ENCODE measurements at places on chromosomes 4 and X.

DNA sequence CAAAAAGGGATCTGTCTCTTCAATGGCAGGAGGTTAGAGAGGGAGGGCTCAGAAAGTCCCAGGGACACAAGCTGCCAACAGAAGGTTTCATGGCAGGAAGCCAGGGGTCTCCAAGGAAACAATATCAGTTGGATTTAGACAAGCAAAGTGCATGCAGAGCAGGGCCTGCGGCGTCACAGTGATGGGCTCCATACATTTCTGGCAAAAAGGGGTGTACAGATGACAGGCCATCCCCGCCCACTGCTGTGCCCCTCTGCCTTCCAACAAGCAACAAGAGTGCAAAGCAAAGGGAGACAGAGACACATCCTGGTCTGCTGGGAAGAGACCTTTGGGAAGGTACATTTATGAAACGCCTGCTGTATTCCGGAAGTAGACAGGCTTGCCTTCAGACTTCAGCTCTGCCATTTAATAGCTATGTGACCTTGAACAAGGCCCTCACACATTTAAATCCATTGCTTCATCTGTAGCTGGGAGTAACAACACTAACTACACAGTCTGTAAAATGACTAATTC lies 121.2 kb downstream of the AFAP1 start:
- DNase-seq, result no peak

GRCh38 chr4:73822812-73823504 lies 13.5 kb upstream of the CXCL6 start:
- no peak for DNase-seq

- no peak for DNase-seq
Observed at GRCh38 chr4:5891563-5892322, 1.1 kb downstream of the CRMP1 start.

DNA sequence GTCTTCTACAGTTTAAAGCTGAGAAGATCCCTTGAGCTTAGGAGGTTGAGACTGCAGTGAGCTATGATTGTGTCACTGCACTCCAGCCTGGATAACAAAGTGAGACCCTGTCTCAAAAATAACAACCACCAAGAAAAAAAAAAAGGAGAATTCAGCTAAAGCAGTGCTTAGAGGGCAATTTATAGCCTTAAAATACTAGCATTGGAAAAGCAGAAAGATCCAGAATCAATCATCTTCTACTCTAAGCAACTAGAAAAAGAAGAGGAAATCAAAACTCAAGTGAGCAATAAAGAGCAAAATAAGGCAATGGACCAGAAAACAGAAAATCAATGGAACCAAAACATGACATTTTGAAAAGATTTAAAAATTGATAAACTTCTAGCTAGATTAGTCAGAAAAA lies 639 bp upstream of the PI4K2B start:
- DNase-seq, result no peak

- DNase-seq, result no peak
Observed at GRCh38 chr4:56799161-56799759, 22.2 kb downstream of the SPINK2 start.

- no peak for DNase-seq
Observed at GRCh38 chr4:93407493-93408275, 420.9 kb upstream of the ATOH1 start.

DNA sequence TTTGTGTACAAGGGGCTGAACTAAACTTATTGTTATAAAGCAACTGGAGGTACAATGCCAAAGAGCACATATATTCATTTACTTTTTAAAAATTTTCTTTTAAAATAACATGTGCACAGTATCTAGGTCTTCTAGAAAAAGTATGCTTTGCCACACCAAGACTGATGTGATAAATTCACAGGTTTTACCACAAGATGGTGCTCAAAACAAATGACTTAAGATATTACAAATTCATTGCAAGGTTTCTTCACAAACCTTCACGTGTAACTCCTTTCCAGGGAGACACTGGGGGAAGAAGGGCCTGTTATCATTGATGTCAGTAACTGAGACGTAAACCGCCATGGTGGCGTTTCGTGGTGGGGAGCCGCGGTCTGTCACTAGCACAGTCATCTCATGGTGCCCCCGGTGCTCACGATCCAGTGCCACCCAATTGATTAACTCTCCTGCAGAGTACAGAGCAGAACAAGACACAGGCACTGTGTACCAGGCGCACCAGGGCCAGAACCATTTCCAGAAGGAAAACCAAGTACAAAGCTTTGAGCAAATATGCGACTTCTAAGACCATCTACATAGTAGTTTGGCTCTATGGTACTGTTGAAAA lies 162.2 kb downstream of the DCHS2 start:
- DNase-seq, result no peak

GRCh38 chr4:29908276-29908675 lies 811.9 kb upstream of the PCDH7 start:
- DNase-seq, result no peak

- no peak for DNase-seq
Observed at GRCh38 chrX:136691028-136691809, 43.3 kb downstream of the CD40LG start.

GRCh38 chrX:46912098-46912602 lies at the start of gene JADE3:
JADE3 (plus strand) TSS chrX:46912421; CDS start chrX:46984895, 72,474 bp downstream.
- DNase-seq, result peak; percentile 38

DNA sequence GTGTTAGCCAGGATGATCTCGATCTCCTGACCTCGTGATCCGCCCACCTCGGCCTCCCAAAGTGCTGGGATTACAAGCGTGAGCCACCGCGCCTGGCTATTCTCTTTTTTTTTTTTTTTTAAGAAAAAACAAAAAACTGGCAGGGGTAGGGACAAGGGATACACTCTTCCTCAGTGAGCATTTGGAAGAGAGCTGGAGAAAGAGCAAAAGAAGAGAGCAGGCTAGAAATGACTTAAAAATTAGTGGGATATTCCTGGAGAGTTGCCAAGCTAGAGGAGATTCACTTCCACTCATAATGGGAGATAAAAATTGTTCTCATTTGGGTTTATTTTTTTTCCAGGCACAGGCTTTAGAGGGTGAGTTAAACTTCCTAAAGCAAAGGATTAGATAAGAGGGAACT lies 140.0 kb upstream of the SCML1 start:
- no peak for DNase-seq

DNA sequence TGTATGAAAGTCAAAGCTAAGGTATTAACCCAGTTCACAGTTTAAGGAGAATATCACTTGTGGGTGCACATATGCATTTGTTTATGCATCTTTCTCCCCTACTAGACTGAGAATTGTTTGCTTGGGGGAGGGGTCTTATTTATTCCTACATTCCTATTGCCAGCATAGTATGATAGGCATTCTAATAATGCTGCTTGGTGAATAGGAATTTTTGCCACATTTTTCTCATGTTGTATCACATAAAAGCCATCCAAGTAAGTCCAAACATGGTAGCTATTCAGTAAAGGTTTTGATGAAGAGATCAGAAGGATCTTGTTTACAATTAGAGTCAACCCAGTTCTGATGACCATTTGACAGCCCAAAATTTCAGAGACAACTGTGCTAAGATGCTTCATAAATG lies 48.6 kb downstream of the ASB9 start:
- DNase-seq, result no peak

DNA sequence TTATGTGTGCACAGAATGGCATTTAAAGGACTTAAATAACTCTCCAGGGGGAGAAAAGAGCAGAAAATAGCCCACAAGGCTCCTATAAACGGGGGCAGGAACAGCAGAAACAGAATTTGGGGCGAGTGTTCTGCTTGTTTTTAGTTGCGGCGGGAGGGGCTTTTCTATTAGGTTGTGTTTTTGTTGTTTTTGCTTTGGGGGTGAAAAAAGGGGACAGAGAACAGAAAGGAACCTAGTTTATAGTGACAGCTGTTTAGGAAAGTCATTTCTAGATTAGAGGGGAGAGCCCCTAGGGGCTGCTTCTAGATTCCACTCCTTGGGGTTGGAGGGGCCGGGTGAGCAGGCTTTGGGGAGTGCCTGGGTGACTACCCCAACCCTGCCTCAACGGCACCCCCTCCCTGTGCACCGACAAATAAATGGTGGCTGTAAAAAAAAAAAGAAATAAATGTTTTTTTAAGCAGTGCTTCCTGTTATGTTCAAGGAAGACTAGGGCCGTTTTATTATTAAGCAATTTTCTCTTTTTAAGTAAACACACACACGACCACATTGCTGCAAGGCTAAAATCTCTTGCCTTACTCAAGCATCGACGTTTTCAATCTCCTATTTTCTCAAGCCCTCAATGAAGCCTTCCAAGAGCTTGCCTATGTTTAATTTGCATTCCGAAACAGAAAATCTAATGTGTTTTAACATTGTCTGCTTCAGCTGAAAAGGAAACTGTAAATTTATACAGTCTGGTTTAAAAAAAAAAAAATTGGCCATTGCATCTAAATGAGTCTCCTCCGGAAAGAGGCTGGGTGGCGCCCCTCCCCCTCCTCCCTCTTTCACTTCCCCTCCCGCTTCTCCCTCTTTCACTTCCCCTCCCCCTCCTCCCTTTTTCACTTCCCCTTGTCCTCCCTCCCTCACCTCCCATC lies 123.3 kb upstream of the TBL1X start:
- DNase-seq, result peak; percentile 8

DNA sequence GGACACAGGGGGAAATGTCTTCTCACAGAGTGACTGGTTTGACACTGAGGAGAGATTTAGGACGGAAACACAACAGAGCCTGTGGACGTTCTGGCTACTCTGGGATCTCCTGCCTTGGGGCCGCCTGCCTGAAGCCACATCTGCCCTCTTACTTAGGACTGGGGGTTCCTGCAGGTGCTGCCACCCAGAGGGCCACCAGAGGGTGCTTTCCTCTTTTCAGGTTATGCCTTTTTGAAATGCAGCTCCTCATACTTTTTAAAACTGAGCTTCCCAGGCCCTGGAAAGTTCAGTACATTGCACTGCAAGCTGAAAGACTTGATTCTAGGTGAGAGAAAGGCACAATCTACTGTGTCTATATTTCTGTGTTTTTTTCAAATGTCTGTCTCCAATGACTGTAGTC lies 92.2 kb upstream of the PGRMC2 start:
- DNase-seq, result no peak

DNA sequence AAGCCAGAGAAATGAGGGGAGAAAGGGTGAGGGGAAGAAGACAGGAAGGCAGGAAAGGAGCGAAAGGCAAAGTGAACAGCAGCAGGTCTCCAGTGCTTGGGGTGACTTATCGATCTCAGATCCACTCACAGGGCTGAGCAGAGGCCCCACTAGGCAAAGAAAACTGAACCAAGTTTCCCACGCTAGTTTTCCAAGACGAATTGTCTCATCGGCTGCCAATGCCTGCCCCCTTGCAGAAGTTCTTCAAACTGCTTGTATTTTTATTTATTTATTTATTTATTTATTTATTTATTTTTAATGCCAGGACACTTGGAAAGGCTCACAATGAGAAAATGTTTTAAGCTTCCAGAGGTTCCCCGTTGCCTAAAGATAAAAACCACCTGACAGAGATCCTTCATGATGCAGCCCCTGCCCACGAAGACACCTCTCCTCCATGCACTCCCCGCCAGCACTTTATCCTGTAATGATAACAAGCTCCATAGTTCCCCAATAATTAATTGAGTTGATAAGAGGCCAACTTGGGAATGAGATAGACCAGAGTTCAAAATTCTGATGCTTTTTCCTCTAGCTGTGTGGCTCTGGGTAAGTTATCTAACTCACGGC lies 43.2 kb downstream of the QDPR start:
- no peak for DNase-seq

DNA sequence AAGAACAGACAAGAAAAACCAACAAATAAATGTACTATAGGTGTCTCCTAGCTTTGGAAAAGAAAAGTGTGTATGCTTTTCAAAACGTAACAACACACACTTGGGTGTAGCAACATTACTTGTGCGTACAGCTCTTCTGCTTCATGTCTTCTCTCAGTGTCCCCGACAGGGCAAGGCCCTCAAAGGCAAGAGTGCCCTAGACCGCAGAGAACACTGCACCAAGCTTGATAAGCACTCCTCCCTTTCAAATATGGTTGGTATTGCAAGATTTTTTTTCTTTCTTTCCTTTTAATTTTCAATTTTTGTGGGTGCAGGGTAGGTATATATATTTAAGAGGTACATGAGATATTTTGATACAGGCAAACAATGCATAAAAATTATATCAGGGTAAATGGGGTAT lies 106.8 kb downstream of the EIF4E start:
- DNase-seq, result no peak

DNA sequence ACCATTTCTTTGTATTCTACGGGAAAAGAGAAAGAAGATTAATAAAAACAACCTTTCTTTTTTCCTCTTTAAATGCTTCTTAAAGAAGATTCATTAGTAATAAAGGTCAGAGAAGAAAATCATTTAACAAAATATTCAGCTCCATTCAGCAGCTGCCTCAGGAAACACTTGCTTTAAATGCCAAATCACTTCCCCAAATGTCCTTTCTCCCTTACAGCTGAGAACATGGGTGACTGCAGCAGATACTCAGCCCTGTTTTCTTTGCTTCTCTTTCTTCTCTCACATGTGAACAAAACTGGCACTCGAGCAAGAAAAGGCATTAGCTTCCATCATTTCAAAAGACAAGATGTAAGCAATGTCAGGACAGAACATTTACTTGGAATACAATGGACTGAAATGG lies 120.2 kb downstream of the INPP4B start:
- no peak for DNase-seq

DNA sequence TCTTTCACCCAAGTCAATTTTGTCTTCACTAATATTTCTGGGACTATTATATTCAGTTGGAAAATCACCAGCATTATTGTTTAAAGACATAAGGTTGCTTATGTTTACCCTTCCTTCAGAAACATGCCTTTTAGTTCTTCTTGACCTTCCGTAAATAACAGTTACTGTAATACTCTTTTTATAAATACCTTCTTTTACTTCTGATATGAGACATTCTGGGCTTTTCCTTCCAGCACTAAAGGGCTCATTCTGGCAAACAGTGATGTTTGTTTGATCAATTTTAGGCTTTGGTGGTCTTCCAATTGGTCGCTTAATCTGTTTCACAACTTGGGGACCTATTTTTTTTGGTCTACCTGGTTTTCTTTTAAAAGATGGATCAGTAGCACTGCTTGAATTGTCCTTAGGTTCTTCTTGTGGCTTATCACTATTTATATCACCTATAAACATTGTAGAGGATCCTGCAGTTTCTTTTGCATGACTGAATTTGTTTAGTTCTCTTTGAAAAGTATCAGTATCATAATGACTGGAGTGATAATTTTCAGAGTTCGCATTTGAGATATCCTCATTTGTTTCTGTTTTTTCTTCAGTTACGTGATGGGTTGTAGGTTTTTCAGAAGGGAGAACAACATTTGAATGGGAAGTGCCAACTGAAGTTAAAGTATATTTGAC lies 64.8 kb downstream of the NCAPG start:
- no peak for DNase-seq

DNA sequence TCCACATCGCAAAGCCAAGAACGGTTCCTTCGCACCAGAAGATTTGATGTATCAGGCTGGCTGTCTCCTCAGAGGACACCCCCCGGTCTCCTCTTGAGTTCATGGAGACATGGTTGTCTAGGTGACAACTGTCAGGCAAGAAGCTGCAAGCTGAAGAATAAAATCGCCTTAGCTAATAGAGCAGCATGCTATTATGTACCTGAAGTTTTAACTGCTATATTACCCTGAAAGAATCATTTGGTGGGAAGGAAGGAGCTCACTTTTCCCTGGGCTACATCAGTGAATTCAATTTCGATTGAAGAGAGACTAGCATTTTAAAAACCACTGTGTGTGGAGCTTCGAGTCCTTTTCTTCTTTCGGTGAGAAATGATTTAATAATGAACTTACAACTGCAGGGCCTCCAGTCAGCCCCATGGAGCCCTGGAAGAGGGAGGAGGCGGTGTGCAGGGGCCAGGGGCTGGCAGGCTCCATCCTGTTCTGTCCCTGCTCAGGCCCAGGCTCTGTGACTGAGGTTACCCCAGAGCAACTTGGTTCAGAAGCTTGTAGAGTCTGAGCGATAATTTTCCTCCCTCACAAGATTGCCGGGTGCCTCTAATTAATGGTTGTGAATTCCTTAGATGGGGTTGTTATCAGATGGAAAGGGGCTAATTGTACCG lies 191.3 kb downstream of the MID1IP1 start:
- no peak for DNase-seq
